Colonic mucosa (tissue), 4 donors: ENCODE measurements at places on chromosomes 1 and 21.

DNA sequence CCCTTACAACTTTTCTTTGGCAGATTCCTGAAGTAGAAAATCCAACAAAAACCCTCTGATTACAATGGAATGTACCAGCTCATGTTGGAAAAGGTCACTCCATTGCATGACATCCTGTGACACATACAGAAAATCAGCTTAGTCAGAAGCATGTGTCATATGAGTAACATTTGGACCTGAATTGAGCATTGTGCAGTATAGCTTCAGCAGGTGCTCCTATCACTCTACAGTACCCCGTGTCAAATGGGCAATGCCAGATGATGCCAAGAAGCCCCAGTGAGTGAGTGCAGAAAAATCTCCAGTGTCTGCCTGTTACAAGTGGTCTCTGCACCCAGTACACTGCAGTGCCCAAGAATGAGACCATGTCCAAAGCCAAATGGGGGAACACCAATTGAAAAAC lies 129.7 kb upstream of the RUNX1 start:
- no peak for DNase-seq

DNA sequence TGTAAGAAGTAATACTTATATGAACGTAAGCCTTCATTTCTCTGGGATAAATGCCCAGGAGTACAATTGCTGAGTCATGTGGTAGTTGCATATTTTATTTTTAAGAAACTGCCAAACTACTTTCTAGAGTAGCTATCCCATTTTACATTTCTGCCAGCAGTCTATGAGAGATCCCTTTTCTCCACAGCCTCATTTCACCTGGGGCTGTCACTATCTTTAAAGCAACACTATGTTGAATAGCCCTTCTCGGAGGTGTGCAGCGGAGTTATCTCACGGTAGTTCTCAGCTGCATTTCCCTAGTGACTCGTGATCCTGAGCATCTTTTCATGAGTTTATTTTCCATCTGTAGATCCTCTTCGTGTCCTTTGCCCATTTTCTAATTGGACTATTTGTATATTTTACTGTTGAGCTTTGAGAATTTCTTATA lies 93.4 kb downstream of the ADARB1 start:
- no peak for DNase-seq

DNA sequence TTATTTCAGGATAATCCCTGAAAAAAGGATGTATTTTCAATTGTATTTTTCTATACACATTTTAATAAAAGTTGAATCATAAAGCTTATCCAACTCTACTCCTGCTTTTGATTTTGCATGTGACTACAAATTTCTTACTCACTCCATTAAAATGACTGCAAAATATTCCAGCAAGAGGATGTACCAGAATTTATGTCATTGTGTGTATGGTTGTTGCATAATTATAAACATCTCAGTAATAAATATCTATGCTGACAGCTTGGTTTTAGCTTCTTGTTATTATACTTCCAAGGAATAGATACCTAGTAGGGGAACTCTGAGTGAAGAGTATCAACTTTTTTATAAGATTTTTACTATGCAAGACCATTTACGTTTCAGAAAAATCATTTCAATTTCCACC lies 463.2 kb upstream of the RUNX1 start:
- DNase-seq = no peak

GRCh38 chr1:77282187-77282865 lies 507 bp downstream of the AK5 start:
- no peak for DNase-seq

- no peak for DNase-seq
Observed at GRCh38 chr1:160374306-160375110, 7.6 kb downstream of the NHLH1 start.

- DNase-seq = no peak
Observed at GRCh38 chr1:12294076-12294475, 64.2 kb downstream of the VPS13D start.

DNA sequence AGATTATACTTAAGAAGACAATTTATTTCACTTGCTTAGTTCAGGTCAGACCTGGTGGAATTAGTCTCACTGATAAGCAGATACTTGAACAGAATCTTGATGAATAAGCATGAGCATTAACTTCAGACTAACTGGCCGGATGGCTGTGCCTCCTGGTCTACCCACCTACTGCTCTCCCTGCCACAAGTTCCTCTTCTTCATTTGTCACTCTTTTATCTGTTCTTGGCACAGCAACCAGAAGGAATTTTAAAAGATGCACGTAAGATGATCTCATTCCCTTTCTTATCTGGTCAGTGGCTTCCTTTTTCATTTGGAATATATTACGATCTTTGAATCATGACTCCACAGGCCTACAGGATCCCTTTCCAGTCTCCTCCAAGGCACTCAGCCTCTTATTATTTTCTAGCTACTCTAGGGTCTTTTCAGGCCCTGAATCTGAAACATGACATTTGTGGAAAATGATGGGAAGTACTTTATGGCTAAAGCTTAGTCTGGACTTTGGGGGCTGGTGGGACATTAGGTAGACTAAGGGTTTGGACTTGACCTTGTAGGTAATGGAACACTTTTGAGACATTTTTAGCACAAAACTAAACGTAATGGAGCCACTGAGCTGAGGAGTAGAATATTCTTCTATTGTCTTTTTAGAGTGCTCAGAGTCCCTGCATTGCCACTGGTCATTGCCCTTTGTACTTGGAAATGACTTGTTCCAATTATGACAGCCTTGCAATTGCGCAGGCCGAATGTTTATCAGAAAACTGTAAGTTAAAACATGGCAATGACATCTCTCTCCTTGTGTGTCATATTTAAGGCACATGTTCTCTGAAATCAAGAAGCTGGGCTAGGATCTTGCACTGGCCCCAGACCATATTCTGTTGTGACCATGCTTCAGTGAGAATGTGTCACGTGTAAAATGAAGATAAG lies 16.0 kb downstream of the ST6GALNAC3 start:
- DNase-seq = no peak

DNA sequence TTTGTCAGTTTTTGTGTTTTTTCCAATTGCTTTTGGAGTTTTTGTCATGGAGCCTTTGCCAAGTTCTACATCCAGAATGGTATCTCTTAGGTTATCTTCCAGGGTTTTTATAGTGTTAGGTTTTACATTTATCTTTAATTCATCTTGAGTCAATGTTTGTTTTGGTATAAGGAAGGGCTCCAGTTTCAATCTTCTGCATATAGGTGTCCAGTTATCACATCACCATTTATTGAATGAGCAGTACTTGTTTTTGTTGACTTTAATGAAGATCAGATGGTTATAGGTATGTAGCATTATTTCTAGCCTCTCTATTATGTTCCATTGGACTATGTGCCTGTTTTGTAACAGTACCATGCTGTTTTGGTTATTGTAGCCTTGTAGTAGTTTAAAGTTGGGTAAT lies 1233.1 kb downstream of the PLA2G4A start:
- DNase-seq = no peak

GRCh38 chr1:23810818-23811540 lies 10.4 kb upstream of the GALE start:
- peak; percentile 90 for DNase-seq

GRCh38 chr1:69120817-69121216 lies 446.9 kb upstream of the LRRC7 start:
- DNase-seq = no peak

DNA sequence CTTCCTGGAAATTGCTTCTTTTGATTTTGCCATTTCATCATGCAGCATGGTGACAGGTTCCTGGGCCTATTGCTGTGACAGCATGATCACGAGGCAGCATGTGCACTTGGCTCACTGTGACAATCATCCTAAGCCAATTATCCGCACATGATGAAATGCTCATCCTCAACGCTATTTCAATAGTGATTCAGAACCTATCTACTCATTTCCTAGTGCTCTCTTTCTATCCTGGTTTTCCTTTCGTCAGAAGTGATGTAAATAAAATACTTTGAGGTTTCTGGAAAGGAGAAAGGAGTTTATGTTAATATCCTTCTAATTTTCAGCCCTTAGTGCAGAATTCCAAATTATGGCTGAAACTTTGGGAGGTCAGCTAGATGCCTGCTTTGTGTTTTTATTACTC lies 110.6 kb upstream of the ADAMTS5 start:
- DNase-seq = no peak

DNA sequence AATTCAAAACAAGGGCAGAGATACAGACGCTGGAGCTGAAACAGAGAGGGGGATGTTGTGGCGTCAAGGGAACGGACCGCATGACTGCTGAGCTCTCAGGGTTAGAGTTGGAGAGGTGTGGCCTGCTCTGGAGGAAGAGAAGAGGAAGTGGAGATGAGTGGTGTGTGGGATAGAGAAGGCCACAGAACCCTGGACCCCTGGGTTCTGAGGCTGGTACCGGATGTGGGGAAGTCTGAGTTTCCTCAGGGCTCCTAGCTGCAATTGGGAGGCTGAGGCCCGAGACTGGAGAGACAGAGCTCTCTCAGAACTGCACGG lies 1.8 kb downstream of the BCAN start:
- no peak for DNase-seq

GRCh38 chr1:39657923-39658485 lies 13.9 kb downstream of the NT5C1A start:
- peak; percentile 71 for DNase-seq

- no peak for DNase-seq
Observed at GRCh38 chr21:35905096-35905962, 155.0 kb downstream of the SETD4 start.

DNA sequence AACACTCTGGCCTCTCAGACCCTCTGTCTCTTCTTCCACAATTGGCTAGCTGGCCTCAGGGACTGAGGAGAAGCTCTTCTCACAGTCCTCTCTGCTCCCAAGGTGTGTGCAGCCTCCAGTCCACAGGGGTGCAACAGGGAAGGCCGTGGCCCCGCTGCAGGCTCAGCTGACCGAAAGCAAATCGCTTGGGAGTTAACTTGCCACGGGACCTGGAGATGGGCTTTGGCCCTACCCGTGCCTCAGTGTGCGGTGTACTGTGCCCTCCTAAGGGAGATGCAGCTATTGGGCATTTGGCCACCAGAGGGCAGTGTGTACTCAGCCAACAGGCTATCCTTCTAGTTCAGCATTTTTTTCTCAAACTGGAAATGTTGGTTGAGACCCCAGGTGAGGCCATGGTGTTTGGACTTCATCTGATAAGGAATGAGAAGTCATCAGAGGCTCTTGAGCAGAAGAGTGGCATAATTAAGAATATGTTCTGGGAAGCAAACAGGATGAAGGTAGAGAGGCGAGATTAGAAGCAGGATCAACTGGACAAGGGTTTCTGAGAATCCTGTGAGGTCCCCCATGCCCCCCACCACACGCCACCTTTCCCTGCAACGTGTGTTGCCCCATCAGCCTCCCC lies 42.5 kb upstream of the TMEM125 start:
- DNase-seq = peak; percentile 89

- DNase-seq = no peak
Observed at GRCh38 chr1:22287273-22287672, 144.4 kb upstream of the WNT4 start.

- DNase-seq = peak; percentile 77
Observed at GRCh38 chr21:42317341-42317741, 2.1 kb upstream of the TFF3 start.

DNA sequence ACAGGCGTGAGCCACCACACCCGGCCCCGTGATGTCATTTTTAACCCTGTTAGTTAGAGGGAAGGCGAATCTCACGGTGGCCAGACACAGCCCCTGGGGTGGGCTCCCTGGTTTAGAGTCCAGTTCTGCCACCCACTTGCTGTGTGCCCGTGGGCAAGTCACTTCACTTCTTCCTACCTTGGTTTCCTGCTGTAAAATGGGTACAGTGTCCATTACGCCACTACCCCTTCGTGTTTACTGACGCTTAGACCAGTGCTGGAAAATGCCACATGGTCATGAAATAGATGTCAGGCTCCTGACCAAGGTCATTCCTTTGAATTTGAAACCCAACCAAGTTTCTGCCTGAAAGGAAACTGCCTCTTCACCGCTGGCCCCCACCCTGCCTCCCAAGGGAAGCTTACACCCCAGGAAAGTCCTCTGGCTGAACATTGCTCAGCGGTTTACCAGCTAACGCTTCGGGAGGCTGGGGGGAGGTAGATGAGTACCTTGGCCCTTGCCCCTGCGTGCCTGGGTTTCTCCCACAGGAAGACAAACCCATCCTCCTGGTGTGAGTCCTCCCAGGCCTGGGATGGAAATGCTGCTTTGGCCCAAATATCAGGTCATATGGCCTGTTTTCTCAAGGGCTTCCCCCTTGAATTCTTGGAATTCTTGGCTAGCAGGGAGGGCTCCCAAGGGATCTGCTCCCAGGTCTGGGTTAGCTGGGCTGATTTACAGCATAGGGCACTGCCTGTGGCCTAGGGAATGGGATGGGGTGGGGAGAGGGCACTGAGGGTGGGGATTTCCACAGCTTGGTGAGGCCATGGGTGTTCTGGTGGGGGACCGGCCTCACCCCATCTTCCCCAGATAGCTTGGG lies 7.6 kb upstream of the AADACL4 start:
- no peak for DNase-seq
